ENCODE measurements at places on chromosomes 13 and 19.
A peak's percentile ranks its signal among the peaks of the same experiment; 100 is the strongest.

- DNase-seq, result no peak
Measured at GRCh38 chr13:75359266-75359665, 122.7 kb downstream of the TBC1D4 start.

DNA sequence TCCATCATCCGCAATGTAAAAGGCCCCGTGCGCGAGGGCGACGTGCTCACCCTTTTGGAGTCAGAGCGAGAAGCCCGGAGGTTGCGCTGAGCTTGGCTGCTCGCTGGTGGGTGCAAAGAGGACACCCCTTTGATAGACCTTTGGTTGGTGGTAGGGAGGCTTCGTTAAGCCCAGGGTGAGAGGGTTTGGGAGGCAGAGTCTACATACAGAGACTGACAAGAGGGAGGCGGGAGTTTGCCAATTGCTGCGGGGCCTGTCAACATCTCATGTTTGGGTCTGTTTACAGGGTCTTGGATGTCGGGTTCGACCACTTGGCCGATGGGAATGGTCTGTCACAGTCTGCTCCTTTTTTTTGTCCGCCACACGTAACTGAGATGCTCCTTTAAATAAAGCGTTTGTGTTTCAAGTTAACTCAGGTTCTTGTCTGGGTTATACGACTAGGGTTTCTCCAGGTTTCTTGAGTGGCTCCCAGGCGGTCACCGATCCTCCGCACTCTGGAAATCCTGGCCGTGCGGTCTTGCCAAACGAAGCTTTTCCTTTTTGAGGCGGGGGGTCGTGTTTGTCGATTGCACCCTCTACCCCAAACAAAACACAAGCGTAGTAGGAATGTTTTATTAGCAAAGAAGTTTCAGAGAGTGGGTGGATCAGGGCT, 816 bp downstream of the RPS28 start:
- peak; percentile 29 for DNase-seq

DNA sequence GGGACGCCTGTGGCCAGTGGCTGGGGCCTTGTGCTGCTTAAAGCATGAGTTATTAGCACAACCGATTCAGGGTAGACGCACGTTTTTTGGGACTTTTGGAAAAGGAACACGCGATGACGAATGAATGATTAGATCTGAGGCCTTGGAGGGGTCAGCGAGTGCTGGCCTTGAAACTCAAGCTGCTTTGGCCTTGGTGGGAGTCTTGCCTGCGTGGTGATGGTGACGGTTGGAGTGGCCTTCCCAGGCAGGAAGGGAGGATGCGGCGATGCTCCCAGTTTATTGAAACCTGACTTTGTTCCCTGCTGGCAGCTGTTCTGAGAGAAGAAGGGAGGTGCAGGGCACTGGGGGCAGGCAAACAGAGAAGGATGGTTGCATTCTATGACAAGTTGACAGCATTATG, 63.1 kb upstream of the RNF113B start:
- DNase-seq, result no peak

DNA sequence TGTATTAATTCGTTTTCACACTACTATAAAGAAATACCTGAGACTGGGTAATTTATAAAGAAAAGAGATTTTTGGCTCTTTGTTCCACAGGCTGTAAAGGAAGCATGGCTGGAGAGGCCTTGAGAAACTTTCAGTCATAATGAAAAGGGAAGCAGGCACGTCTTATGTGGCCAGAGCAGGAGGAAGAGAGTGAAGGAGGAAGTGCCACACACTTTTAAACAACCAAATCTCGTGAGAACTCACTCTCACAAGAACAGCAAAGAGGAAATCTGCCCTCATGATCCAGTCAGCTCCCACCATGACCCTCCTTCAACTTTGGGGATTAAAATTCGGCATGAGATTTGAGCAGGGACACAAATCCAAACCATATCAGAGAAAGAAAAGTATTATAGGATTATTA, 1255.9 kb upstream of the MIR17HG start:
- DNase-seq, result no peak

GRCh38 chr13:48542138-48542537, 9.3 kb upstream of the RCBTB2 start:
- no peak for DNase-seq

- peak; percentile 39 for DNase-seq
Measured at GRCh38 chr19:43781630-43782310, 997 bp upstream of the KCNN4 start.

GRCh38 chr13:66329988-66330451, 900.1 kb downstream of the PCDH9 start:
- DNase-seq, result no peak

Measured in GM12865 (cell line).